Breast epithelium (tissue), 4 donors: ENCODE measurements at places on chromosomes 2 and 18. TPM values are rescaled to one million over a fixed set of nuclear protein-coding genes. Genes with fewer than 3 reads are reported as not detected.
A peak's percentile ranks its signal among the peaks of the same experiment; 100 is the strongest.

The PRKAG3 gene
- not detected for total RNA-seq

DNA sequence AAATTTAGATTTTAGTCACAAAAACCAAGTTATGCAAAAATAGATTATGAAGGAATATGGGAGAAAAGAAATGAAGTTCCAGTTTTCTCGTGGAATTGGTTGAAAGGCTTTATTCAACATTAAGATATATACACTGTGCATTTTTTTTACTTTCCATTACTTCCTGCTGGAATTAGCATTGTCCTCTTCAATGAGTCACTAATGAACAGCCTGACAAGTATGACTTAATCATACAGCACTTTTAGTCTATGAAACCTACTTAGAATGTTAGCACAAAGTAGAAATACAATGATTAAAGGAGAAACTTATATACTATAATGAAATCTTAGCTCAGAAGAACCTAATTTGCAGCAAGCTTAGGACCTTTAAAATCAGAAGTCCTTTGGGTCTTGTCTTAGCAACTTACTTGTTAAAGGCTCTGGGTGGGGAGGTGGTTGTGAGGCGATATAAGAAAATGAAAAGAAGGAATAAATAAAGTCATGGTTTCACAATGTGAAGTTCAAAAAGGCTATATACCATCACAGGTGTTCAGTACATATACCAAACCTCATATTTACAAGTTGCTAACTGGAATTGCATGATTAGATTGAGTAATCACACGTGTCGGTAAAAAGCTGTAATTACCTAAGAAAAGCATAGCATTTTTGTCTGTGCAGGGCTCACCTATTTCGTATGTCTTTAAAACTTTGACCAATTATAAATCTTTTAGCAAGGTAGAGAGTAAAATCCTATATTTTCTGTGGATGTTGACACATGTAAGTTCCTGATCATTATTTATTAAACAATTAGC lies 236.8 kb downstream of the CAMKMT start:
- no peak for DNase-seq

DNA sequence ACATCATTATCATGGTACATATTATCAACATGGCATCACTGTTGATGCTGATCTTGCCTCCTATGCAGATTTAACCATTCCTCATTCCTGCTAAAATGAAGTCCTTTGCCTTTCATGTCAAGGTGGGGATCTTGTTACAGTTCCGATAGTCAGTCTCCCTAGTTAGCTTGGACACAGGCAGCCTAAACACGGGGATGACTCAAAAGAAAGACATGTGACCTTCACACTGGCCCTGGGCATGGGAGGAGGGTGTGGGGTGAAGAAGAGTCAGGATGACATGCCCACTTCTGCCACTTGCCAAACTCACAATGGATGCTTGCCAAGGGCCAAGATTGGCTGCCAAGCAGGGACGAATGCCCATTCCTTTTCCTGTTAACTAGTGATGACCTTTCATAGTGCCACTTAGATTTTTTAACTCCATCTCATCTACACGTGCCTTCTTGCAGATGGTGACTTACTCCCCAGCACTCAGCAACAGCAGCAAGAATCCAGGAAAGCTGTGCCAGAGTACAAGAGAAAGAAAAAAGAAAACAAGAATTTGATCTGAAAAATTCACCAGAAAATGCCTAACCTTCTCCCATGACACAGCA lies 13.9 kb upstream of the SLC1A4 start:
- peak; percentile 84 for DNase-seq

The SKOR2 gene
- not detected for total RNA-seq

- DNase-seq: no peak
Observed at GRCh38 chr2:37976411-37976810, 51.3 kb downstream of the RMDN2 start.

- no peak for DNase-seq
Observed at GRCh38 chr2:140344838-140345237, 1564.6 kb upstream of the NXPH2 start.

- peak; percentile 71 for DNase-seq
Observed at GRCh38 chr18:13266218-13267100, 47.9 kb downstream of the LDLRAD4 start.

GRCh38 chr2:20509770-20510490 lies 63.1 kb downstream of the RHOB start:
- peak; percentile 88 for DNase-seq

DNA sequence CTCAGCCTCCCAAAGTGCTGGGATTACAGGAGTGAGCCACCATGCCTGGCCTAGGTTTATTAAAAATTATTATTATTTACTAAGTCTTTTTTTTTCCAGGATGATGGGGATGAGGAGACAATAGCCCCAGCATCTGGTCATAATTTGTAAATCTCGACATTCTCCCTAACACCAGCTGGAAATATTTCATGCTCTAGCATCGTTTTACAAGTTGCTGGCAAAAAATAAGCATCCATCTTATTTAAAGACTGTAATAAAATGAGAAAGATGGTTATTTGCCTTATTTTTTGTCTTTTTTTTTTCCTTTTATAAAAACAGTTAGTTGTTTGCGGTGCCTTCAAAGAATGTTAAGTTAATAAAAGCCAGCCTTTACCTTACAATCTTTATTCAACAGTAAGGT lies 56.7 kb downstream of the SF3B1 start:
- DNase-seq: no peak

The MAP3K2 gene
- total RNA-seq: 55.7 TPM

DNA sequence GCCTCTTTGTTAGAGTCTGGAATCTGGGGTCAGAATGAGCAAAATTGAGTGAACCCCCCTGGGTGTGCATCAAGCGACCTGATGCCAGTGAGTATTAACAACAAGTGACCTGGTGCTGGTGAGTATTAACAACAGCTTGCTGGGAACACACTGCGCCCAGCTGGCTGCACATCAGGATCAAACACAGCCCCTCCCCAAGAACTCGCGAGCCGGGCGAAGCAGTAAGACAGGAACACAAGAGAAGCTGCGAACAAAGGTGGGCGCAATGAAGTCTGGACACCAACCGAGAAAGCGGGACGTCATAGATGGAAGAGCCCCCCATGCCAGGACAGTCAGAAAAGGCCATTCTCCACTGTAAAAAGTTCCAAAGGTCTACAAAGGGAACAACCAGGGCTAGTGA lies 34.3 kb downstream of the CRACDL start:
- no peak for DNase-seq

- DNase-seq: no peak
Observed at GRCh38 chr2:9273486-9274130, 67.0 kb downstream of the ASAP2 start.

The CRYBA2 gene
- not detected for total RNA-seq

The FSHR gene
- total RNA-seq: not detected

- DNase-seq: no peak
Observed at GRCh38 chr2:113922784-113923183, 32.9 kb downstream of the ACTR3 start.

- no peak for DNase-seq
Observed at GRCh38 chr2:112582314-112582746, 2.1 kb upstream of the CHCHD5 start.

DNA sequence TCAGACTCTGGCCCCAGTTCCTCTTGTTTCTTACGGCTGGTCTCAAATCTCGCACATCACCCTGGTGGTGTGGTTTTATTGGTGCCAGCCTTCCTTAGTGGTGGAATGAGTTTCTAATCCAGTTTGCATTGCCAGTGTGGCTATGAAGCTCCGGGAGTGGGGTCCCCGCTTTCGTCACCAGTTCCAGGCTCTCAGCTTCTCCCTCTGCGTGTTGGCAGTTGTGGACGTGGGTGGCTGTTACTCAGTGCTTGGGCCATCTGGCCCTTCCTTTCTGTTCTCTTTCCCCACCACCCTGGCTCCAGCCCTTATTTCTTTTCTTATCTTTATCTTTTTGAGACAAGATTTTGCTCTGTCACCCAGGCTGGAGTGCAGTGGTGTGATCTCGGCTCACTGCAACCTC lies 30.1 kb downstream of the EFR3B start:
- DNase-seq: no peak
